A549 treated with dexamethasone at 1 μM for 4 hours (cell line): ENCODE measurements at places on chromosomes 11 and 22. TPM values are rescaled to one million over a fixed set of nuclear protein-coding genes. Genes with fewer than 3 reads are reported as not detected.

The TMEM45B gene
- 0.04 to 0.18 TPM (median 0.11 TPM) in 5 replicates for total RNA-seq

The RNF169 gene
- total RNA-seq: 4.0 to 6.2 TPM (median 5.9 TPM) in 5 replicates

The OSM gene
- 0.11 TPM in 1 of 5 replicates, not detected in the others for total RNA-seq

The GRM5 gene
- not detected in 5 replicates for total RNA-seq

The TBX1 gene
- total RNA-seq: 2.0 to 5.2 TPM (median 4.1 TPM) in 5 replicates

The HTR3B gene
- not detected in 5 replicates for total RNA-seq

The MRTFA gene
- total RNA-seq: 44.3 to 66.6 TPM (median 62.5 TPM) in 5 replicates

The FOLH1 gene
- total RNA-seq: not detected in 5 replicates

The FBXO7 gene
- total RNA-seq: 74.5 to 80.8 TPM (median 76.0 TPM) in 5 replicates

The BACE1 gene
- 8.6 to 12.7 TPM (median 10.9 TPM) in 5 replicates for total RNA-seq

The C22orf31 gene
- total RNA-seq: not detected in 5 replicates

The MS4A12 gene
- total RNA-seq: not detected in 5 replicates

The OR8G5 gene
- not detected in 5 replicates for total RNA-seq

The TESMIN gene
- total RNA-seq: 3.9 to 6.2 TPM (median 5.8 TPM) in 5 replicates

The OTOG gene
- total RNA-seq: not detected in 5 replicates

The RTN4RL2 gene
- total RNA-seq: 41.3 to 86.1 TPM (median 84.7 TPM) in 5 replicates

The RBM4 gene
- 130 to 150 TPM (median 140 TPM) in 5 replicates for total RNA-seq

The TRIM34 gene
- 2.6 to 2.9 TPM (median 2.7 TPM) in 5 replicates for total RNA-seq

The TMEM132A gene
- total RNA-seq: 84.1 to 122 TPM (median 116 TPM) in 5 replicates

The GALNT18 gene
- 29.1 to 34.2 TPM (median 31.1 TPM) in 5 replicates for total RNA-seq

The BSX gene
- not detected in 5 replicates for total RNA-seq

The ATG16L2 gene
- total RNA-seq: 1.7 to 3.5 TPM (median 3.1 TPM) in 5 replicates

The WNT11 gene
- total RNA-seq: 0.98 to 2.9 TPM (median 1.8 TPM) in 5 replicates

The MUC5AC gene
- 0.60 to 2.9 TPM (median 1.6 TPM) in 5 replicates for total RNA-seq

The OR4D9 gene
- total RNA-seq: not detected in 5 replicates

The POU2F3 gene
- not detected in 5 replicates for total RNA-seq

The RAB39A gene
- total RNA-seq: 0.21 to 0.69 TPM (median 0.52 TPM) in 5 replicates

The SYT7 gene
- 1.0 to 1.7 TPM (median 1.5 TPM) in 5 replicates for total RNA-seq

The BATF2 gene
- total RNA-seq: 0.33 to 0.65 TPM (median 0.47 TPM) in 5 replicates

The CCDC116 gene
- total RNA-seq: 0.06 to 0.14 TPM (median 0.09 TPM) in 3 of 5 replicates, not detected in the others

The CRYBA4 gene
- total RNA-seq: not detected in 5 replicates

The PGA4 gene
- 0.14 TPM in 1 of 5 replicates, not detected in the others for total RNA-seq

The CARD18 gene
- not detected in 5 replicates for total RNA-seq

The NLRP14 gene
- not detected in 5 replicates for total RNA-seq

The BARX2 gene
- not detected in 5 replicates for total RNA-seq

The TMEM191C gene
- total RNA-seq: 0.56 to 0.84 TPM (median 0.71 TPM) in 5 replicates

The ENTHD1 gene
- not detected in 5 replicates for total RNA-seq

The SCN3B gene
- total RNA-seq: 0.03 to 0.18 TPM (median 0.15 TPM) in 5 replicates

The CCDC87 gene
- total RNA-seq: 0.39 to 0.75 TPM (median 0.55 TPM) in 5 replicates

The C11orf42 gene
- not detected in 5 replicates for total RNA-seq

The AP1B1 gene
- total RNA-seq: 20.9 to 30.4 TPM (median 30.0 TPM) in 5 replicates

The TEAD1 gene
- total RNA-seq: 48.7 to 109 TPM (median 92.6 TPM) in 5 replicates

The TSPAN18 gene
- total RNA-seq: 3.1 to 5.1 TPM (median 4.8 TPM) in 5 replicates

The CD3G gene
- not detected in 5 replicates for total RNA-seq

The SAA4 gene
- not detected in 5 replicates for total RNA-seq

The HDHD5 gene
- 37.5 to 43.3 TPM (median 42.1 TPM) in 5 replicates for total RNA-seq
